ENCODE measurements at places on chromosomes 7 and 10.

- DNase-seq = no peak
These were observed 18.3 kb downstream of the ZFAND2A start for GRCh38 chr7:1141651-1142050.

DNA sequence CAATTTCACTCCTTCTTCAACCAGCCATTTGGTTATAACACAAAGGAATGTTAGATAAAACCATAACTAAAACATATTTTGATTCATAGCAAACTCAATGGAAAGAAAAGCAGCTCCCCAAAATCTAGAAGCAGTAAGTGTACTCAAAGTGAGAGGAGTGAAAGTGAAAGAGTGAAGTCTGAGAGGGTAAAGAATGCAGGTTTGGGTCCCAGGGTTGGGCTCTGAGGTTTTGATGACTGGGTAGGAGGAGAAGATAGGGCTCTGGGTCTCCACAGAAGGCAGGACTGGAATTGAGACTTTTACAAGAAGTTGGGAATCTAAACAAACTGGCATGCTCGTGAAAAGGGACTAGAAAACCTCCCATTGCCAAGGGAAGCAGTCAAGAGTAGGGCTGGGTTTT is 85.4 kb upstream of the RSU1 start:
- DNase-seq = no peak

- no peak for DNase-seq
These were observed 284.3 kb upstream of the KAT6B start for GRCh38 chr10:74542077-74542476.

DNA sequence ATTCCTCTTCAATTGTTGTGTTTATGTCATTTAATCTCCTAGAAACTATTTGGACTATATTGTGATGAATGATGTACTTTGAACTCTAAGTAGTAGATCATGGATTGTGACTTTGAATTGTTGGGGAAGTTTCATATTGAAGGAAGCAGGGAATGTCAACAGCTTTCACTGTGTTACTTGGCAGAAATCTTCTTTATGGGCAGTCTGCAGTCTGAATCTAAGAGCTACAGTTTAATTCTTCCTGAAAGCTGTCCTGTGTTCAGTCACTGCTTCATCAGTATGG is 91.6 kb downstream of the PPP1R9A start:
- DNase-seq = no peak

DNA sequence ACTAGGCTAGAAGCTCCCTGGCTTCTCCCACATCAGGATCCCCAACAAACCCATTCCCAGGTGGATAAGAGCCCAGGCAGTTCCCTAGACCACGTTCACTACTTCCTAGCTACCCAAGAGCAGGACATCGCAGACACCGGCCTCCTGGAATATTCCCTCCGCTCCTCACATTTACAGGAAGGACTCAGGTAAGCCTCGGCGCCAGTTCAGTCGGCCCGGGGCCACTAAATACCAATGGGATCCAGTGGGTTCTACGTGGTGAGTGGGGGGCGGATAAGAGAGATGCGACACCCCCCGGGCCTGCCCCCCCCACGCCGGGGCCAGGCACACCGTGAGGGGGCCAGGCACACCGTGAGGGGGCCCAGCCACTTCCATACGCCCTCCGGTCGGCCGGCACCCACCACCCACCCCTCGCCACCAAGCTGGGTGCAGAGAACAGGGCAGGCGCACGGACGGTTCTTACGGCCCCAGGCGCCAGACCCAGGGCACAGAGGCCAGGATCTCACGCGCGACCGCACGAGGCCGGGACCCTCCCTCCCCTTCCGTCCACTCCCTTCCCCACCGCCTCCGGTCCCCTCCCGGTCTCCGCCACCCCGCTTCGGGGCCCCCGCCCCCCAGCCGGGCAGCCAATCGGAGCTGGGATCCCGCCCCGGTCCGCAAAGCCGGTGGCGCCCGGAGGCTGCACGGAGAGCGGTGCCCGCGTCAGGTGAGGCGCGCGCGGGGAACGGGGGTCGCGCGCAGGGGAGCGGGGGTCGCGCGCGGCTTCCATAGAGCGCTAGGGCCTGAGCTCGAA is at the start of gene BLVRA:
BLVRA (plus strand) TSS at position 652 of the 793 bp plus-strand sequence. CDS start 12,479 bp downstream, outside the sequence.
- peak; percentile 79 for DNase-seq

GRCh38 chr10:86254081-86254480 is 112.5 kb downstream of the GRID1 start:
- no peak for DNase-seq

GRCh38 chr7:28192786-28193585 is 12.4 kb upstream of the JAZF1 start:
- DNase-seq = peak; percentile 30

DNA sequence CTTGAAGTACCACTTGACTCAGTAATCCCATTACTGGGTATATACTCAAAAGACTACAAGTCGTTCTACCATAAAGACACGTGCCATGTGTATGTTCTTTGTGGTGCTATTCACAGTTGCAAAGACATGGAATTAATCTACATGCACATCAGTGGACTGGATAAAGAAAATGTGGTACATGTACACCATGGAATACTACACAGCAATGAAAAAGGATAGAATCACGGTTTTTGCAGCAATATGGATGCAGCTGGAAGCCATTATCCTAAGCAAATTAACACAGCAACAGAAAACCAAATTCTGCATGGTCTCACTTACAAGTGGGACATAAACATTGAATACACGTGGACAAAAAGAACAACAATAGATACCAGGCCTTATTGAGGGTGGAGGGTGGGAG is 583.4 kb upstream of the CELF2 start:
- DNase-seq = no peak

DNA sequence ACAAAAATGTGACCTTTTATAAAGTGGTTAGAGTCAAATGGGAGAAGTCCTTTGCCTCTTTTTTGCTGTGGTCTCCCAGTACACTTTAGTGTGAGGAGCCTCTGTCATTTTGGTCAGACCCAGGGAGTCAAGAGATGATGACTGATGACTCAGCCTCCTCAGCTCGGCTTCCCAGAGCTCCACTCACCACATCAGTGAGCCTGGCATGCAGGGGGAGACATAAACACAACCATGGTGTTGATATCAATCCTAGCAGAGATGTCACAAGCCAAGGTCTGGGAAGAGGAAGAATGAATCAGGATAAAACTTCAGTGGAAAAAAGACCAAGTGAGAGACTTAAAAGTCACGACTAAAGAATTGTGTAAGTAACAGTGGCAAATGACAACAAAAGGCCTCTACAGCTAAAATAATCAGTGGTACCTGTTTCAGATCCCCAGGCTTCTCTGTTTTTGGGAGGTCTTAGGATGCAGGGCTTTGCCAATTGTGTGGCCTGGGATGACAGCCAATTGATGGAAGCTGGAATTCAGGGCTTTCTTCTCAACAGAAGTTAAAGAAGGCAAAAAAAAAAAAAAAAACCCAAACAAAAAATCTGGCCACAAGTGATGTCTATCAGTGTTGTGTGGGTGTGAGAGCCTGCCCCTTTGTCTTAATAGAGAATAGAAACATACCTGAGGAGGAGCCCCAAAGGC is 50.2 kb downstream of the TFAM start:
- peak; percentile 53 for DNase-seq

DNA sequence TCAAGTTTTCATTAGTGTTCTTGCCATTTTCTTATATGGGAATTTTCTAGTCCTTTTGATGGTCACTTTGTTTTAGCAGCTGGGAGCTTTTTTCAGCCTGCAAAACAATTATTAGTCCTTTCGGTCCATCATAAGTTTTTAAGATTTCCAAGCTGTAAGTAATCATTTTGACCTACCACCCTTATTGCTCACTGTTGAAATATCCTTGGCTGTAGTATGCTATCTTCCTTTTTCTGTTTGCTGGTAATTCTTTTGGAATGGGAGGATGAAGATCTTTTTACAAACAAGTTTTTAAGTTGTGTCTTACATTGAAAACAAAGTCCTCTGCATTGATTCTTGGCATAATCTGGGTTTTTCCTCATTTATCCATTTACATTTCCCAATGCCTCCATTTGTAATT is 24.0 kb downstream of the BZW2 start:
- DNase-seq = no peak

- DNase-seq = no peak
These were observed 107.1 kb downstream of the PIP4K2A start for GRCh38 chr10:22607261-22607660.

- no peak for DNase-seq
These were observed 16.8 kb upstream of the KIF20B start for GRCh38 chr10:89684604-89685003.

DNA sequence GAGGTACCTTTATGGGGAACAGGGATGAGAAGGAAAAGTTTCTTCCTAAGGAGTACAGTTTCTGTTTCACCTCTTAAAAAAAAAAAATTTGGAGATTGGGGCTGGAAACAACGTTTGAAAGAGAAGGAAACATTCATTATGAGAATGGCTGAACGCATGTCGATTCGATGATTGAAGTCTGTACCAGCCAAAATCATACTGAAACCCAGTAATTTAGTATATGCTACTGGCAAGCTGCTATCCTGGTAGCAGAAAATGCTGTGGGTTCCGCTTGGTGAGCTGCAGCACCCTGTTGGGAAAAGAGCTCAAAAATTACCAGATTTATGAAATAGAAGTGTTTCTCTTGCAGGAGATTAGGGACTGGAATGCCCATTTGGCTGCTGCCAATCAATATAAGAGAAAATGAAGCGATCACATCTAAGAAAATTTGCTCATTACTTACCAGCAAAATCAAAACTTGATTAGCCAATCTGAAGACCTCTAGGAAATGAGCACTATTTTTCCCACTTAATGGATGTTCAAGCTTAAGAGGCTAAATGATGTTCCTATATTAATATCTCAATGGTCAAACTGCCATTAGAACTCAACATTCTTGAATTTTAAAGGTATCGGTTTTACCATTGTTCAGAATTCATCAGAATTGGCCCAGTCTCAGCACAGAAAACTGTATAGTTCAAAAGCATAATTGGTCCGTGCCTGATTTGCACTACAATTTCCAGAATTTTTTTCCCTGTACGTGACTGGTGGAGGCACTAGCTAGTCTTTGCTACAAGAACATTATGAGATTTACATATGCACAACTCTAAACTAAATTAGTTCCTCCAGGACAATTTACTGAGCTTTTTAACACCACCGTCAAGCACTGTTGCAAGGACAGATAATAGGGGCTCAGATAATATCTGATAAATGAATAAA is 1.2 kb upstream of the ITGB1 start:
- no peak for DNase-seq

DNA sequence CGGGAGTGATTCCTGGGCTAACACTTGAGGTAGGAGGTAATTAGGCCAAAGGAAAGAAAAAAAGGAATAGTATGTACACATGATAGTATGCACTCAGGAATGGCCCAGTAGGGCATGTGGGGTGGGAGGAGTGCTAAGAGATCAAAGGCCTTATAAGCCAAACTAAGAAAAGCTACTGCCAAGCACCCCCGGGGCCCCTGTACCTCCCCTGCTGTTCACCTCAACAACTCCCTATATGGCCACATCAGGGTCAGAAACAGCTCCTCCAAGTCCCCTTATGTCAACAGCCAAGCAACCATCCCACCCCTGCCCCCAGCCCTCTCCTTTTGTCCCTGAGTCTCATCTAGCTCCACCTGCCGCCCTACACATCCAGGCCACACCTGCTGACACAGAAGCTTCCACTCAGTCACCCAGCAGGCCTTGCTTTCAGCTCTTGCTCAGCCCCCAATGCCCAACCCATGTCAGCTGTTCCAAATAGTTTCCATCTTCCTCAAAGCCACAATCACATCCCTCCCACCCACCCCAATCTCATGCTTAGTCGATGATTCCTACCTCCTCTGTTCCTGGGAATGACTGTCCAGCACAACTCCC is 80.2 kb downstream of the SORBS1 start:
- DNase-seq = no peak

Measured in right hindlimb (tissue), 1 donor.